ENCODE measurements at places on chromosomes 1 and 21.

DNA sequence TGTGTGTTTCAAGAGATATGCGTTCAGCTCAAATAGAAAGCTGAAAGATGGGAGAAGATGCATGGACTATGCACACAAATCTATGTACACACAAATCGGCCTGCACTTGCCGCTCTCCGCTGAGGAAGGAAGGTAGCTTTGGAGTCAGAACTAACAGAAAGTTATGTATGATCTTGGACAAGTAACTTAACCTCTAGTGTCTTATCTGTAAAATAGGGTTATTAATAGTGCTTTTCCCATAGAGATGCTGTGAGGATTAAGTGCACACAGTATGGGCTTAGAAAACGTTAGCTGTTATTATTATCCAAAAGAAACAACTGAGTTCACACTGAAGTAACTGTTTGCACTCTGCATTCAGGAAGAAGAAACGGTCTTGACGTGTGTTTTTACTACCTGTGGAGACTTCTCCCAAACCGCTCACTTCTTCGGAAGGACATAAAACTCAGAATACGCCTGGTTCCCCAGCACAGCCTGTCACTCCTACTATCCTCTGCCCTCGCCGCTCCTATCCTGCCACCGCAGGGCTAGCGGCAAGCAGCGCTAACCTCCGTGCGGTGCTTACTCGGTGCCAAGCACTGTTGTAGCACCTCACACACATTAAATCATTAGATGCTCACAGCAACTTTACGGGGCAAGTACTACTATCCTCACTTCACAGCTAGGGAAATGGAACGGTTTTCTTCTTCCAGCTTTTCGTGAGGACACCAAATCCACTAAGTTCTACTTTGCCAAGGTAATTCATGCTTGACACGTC lies 1.3 kb downstream of the TGFBR3 start:
- no peak for DNase-seq

DNA sequence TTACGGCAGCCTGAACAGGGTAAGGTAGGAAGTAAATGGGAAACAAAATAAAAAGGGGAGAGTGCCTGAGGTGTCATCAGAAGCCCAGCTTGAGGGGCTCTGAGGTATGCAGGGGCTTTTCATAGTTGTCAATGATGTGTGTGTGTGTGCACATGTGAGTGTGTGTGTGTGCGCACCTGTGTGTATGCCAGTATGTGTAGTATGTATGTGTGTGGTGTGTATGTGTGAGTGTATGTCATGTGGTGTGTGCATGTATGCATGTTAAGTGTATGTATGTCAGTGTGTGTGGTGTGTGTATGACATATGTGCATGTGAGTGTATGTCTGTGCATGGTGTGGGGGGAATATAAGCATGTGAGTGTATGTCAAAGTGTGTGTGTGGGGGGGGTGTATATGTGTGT lies 184.1 kb downstream of the DSCAM start:
- DNase-seq: no peak

DNA sequence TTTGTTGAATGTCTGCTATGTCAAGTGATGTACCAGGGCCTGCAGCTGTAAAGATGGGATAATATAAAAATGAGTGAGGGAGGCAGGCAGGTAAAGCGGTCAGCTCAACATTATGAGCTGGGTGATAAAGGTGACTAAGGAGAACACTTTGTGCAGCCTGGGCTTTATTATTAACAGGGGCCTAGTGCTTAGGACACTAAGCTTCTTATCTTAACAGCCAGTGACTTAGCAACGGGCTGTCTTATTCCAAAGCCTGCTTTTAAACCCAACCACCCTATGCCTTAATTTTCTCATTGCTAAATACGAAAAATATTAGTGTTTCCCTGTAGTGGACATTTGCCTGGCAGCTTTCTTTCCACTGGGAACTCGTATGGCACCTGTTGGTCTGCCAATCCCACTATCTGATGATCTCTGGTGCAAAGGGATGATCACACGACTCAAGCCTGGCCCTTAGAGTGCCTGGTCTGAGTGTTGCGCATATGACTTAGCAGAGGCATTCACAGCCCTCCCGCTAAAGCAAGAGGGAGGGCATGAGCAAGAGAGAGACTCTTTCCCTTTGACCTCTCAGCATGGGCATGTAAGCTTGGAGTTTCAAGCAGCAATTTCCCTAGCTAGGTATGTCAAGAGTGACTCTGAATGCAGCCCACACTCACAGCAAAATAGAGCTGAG lies 98.6 kb upstream of the PAPPA2 start:
- no peak for DNase-seq

GRCh38 chr1:80158771-80159170 lies 1152.2 kb upstream of the ADGRL4 start:
- no peak for DNase-seq

GRCh38 chr1:84166797-84167196 lies 22.7 kb downstream of the PRKACB start:
- no peak for DNase-seq

GRCh38 chr1:67052741-67053534 lies 1.0 kb downstream of the SLC35D1 start:
- DNase-seq: peak; percentile 17

DNA sequence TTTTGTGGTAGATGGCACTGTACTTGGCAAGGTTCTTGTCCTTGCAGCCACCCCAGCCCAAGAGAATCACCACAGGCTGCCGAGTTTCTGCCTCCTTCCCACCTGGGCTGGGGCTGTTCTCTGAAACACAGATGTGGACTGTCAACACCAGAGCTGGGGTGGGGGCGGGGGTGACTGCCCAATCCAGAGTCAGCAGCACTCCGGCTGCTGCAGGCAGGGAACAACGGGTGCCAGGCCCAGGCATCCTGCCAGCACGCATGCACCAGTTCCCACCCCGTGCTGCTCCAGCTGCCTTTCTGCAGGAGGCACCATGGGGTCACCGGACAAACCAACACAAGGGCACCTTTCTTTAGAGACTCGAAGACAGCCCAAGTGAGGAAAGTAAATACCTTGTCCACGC lies 14.1 kb downstream of the TMEM53 start:
- DNase-seq: no peak

DNA sequence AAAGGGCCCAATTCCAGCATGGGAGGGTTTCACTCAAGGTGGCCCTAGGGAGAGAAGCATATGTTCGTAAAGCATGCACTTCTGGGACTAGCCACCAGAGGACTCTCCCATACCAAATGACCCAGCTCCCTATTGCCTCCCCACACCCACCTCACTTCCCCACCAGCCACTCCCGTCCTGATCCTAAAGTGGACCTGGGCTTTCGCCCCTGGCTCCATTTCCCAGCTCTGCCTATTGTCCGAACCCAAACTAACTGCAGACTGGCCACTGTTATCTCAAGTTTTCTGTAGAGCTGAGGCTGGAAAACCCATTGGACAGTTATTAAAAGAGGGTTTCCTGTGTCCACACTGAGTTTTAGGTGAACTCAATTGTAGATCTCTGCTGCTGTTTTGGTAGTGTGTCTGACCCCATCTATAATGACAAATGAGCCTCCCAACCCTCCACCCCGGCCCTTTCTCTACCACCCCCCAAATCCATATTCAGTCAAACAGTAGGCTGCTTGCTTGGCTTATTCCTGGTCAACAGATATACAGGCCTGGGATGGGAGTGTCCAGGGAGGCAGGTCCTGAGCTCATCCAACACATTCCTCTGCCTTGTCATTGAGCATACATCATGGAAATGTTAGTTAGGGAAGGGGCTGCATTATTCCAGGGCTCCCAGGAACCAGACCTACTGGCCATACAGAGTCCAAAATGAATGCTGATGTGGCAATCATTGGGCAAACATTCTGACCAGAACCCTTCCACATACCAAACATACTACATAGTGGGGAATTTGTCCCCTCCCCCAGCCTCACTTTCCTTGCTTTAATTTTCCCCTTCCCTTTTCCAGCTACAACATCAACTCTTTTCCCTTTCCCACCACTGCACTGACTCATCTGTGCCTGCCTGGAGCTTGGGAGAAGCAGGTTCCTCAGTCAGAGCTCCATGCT lies 59.2 kb downstream of the ABCA4 start:
- DNase-seq: peak; percentile 77

- DNase-seq: no peak
Observed at GRCh38 chr1:183824291-183824690, 19.4 kb downstream of the RGL1 start.

GRCh38 chr1:8326265-8326664 lies 8.4 kb downstream of the SLC45A1 start:
- no peak for DNase-seq

All from HuH-7 (cell line).